ENCODE measurements at places on chromosomes 3 and 15.
A peak's percentile ranks its signal among the peaks of the same experiment; 100 is the strongest.

GRCh38 chr3:143883151-143883550 lies 34.9 kb upstream of the SLC9A9 start:
- H3K4me3 ChIP-seq: no peak overlapping the region
- peaks cover 4% of the 10 kb centered on the region for H3K27me3 ChIP-seq
- H3K27ac ChIP-seq: no peak overlapping the region
- no peaks in the 10 kb centered on the region for H3K4me1 ChIP-seq
- H3K36me3 ChIP-seq: no peaks in the 10 kb centered on the region

- H3K4me1 ChIP-seq: no peaks in the 10 kb centered on the region
- H3K36me3 ChIP-seq: no peaks in the 10 kb centered on the region
- H3K4me3 ChIP-seq: no peak overlapping the region
- DNase-seq: no peak
These were observed 67.3 kb upstream of the ADPGK start for GRCh38 chr15:72850833-72851232.

DNA sequence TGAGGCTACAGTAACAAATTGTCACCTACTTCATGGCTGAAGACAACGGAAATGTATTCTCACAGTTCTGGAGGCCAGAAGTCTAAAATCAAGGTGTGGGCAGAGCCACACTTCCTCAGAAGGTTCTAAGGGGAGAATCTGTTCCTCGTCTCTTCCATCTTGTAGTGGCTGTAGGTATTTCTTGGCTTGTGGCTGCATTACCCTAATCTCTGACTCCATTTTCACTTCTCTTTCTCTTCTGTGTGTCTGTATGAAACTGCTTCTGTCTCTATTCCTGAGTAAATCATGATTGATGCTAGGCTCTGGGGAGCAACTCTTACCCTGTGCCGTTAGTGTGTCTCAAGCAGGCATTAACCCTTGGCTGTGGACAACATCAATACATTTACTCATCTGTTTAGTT lies 164.7 kb downstream of the SQOR start:
- no peaks in the 10 kb centered on the region for H3K36me3 ChIP-seq
- H3K27ac ChIP-seq: no peak overlapping the region
- no peaks in the 10 kb centered on the region for H3K4me1 ChIP-seq
- DNase-seq: no peak
- no peak overlapping the region for H3K4me3 ChIP-seq
- H3K27me3 ChIP-seq: peaks cover 4% of the 10 kb centered on the region

GRCh38 chr3:89740881-89741177 lies 633.4 kb downstream of the EPHA3 start:
- no peak for DNase-seq
- peak overlapping the region; percentile 52 for H3K27ac ChIP-seq
- H3K27me3 ChIP-seq: no peaks in the 10 kb centered on the region
- no peak overlapping the region for H3K4me3 ChIP-seq
- no peaks in the 10 kb centered on the region for H3K36me3 ChIP-seq

GRCh38 chr3:57221883-57222282 lies 5.6 kb upstream of the APPL1 start:
- H3K4me1 ChIP-seq: peaks cover 5% of the 10 kb centered on the region
- H3K27me3 ChIP-seq: no peaks in the 10 kb centered on the region
- H3K36me3 ChIP-seq: no peaks in the 10 kb centered on the region
- no peak overlapping the region for H3K27ac ChIP-seq

- peaks cover 3% of the 10 kb centered on the region for H3K4me1 ChIP-seq
- peaks cover 18% of the 10 kb centered on the region for H3K27me3 ChIP-seq
- H3K4me3 ChIP-seq: no peak overlapping the region
- no peaks in the 10 kb centered on the region for H3K36me3 ChIP-seq
- DNase-seq: no peak
These were observed 160.7 kb upstream of the MCTP2 start for GRCh38 chr15:94070356-94071295.

- no peaks in the 10 kb centered on the region for H3K4me1 ChIP-seq
- DNase-seq: no peak
- no peaks in the 10 kb centered on the region for H3K27me3 ChIP-seq
- peaks cover 92% of the 10 kb centered on the region for H3K36me3 ChIP-seq
- no peak overlapping the region for H3K4me3 ChIP-seq
- no peak overlapping the region for H3K27ac ChIP-seq
These were observed 67.1 kb upstream of the USP50 start for GRCh38 chr15:50613600-50613999.

DNA sequence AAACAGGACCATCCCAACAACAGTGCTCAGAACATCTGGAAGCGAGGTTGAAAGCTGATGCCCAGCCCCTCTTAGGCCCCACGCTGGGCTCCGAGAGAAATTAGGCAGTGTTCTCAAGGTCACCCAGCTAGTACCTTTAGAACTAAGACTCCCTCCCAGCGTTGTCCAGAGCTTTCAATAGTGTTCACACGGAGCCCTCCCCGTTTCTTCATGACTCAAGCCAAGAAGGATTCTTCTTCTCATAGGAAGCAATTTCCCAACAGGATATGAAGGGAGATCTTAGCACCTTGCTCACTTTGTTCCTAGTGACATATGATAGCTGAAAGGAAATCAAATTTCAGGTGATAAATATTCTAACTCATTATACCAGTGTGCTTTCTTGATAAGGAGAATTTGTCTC lies 244.2 kb upstream of the ST8SIA2 start:
- no peaks in the 10 kb centered on the region for H3K4me1 ChIP-seq
- H3K27ac ChIP-seq: no peak overlapping the region
- DNase-seq: no peak
- H3K4me3 ChIP-seq: no peak overlapping the region
- H3K36me3 ChIP-seq: peaks cover 65% of the 10 kb centered on the region
- H3K27me3 ChIP-seq: no peaks in the 10 kb centered on the region

GRCh38 chr3:197234947-197235914 lies 63.2 kb downstream of the DLG1 start:
- H3K27ac ChIP-seq: no peak overlapping the region
- H3K27me3 ChIP-seq: no peaks in the 10 kb centered on the region
- H3K4me1 ChIP-seq: no peaks in the 10 kb centered on the region
- H3K36me3 ChIP-seq: peaks cover 8% of the 10 kb centered on the region

- H3K4me3 ChIP-seq: peak overlapping the region; percentile 92
- peak overlapping the region; percentile 93 for H3K27ac ChIP-seq
- H3K27me3 ChIP-seq: no peaks in the 10 kb centered on the region
These were observed 1.3 kb downstream of the SECISBP2L start for GRCh38 chr15:49044766-49045606.

DNA sequence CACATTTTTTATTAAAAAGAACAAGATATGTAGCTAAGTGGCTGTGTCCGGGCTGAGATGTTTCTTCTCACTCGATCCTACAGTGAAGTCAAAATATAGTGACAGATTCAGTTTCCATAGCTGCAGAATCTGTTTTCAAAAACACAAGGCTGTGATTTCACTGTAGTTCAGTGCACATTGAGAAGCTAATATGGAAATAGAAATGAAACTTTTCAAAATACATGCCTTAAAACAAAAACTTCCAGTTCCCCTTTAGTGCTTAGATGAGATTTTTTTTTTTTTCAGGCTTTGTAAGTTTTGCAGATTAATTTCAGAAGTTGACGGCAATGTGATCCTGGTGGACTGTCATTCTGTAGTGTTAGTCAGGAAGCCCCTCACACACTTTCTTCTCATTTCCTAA lies 23.8 kb upstream of the TRAK1 start:
- DNase-seq: no peak
- H3K4me3 ChIP-seq: peak overlapping the region; percentile 36
- H3K27me3 ChIP-seq: no peaks in the 10 kb centered on the region
- peak overlapping the region; percentile 94 for H3K27ac ChIP-seq

GRCh38 chr15:60708684-60709083 lies 229.7 kb upstream of the ICE2 start:
- DNase-seq: no peak
- H3K4me1 ChIP-seq: peaks cover 13% of the 10 kb centered on the region
- no peak overlapping the region for H3K27ac ChIP-seq
- no peaks in the 10 kb centered on the region for H3K27me3 ChIP-seq

DNA sequence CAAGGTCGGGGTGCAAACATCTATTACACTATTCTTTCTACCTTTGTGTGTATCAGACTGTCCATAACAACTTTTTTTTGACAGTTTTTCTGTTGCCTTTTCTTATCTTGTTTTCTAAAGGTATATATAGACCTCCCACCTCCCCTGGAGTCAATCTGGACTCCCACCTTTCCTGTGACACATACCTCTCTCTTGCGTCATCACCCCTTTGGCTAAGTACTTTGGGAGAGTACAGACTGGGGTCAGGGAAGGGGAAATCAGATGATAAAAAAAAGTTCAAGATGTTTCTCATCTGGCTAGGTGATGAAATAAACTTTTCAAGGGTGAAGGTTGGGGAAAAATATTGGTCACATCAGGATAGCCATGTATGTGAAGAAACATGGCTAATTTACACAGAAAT lies 17.2 kb downstream of the TSPAN3 start:
- peaks cover 37% of the 10 kb centered on the region for H3K36me3 ChIP-seq
- H3K4me1 ChIP-seq: no peaks in the 10 kb centered on the region
- no peak overlapping the region for H3K4me3 ChIP-seq
- DNase-seq: no peak

DNA sequence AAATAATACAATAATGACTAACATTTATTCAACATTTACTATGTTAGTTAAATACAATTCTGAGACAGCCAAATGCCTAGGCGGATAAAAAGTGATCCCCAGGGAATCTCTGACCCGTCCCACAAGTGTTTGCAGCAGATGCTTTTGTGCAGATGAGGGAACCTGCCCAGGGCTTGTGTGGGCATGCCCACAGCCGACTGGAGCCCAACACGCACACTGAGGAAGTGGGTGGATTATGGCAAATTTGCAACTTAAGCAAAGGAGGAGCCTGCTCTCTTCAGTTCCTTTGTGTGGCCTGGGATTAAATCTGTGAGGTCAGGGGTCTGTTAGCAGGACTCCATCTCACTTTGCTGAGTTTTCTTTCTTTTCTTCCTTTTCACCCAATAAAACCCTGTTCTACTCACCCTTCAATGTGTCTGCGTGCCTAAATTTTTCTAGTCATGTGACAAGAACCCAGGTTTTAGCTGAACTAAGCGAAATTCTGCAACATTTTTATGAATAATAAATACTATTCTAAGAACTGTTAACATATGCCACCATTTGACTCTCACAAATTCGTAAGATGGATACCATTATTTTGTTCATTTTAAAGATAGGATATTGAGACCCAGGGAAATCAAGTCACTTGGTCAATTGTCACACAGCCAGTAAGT lies 13.9 kb upstream of the RTP1 start:
- H3K36me3 ChIP-seq: no peaks in the 10 kb centered on the region
- no peak overlapping the region for H3K4me3 ChIP-seq
- H3K27ac ChIP-seq: peak overlapping the region; percentile 62
- no peaks in the 10 kb centered on the region for H3K27me3 ChIP-seq
- no peak for DNase-seq
- H3K4me1 ChIP-seq: peaks cover 42% of the 10 kb centered on the region

- no peaks in the 10 kb centered on the region for H3K36me3 ChIP-seq
- peak; percentile 53 for DNase-seq
- H3K27ac ChIP-seq: peak overlapping the region; percentile 61
- no peak overlapping the region for H3K4me3 ChIP-seq
- peaks cover 83% of the 10 kb centered on the region for H3K4me1 ChIP-seq
These were observed 26.2 kb downstream of the TRAK1 start for GRCh38 chr3:42117175-42118008.

DNA sequence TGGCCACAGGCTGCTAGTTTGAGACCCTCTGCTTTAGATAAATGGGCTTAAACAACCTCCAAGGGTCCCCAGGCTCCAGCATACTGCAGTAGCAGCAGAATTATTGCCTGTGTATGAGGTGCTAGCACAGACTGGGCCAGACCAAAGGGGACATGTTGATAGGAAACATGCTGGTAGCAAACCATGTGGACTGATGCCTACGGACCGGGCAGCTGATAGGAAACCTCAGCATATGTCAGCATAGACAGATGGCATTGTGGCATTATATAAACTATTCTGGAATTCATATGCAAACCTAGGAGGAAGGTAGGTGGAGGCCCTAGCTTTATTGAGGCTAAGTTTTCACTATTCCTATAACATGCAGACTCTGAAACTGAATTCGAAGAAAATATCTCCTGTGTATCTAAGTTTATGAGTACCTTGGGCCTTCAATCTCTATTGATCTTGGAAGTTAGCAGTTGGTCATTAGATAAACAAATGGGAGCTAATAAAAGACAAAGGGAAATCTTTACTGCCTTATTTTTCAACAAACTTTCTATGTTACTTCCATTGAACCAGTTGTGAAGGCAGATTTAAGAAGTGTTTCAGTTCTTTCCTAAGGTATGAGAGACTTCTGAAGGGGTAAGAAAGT lies 1.7 kb upstream of the HGD start:
- no peak for DNase-seq
- no peak overlapping the region for H3K27ac ChIP-seq
- no peaks in the 10 kb centered on the region for H3K27me3 ChIP-seq
- H3K4me1 ChIP-seq: peaks cover 5% of the 10 kb centered on the region
- no peaks in the 10 kb centered on the region for H3K36me3 ChIP-seq

- H3K4me1 ChIP-seq: peaks cover 58% of the 10 kb centered on the region
- no peaks in the 10 kb centered on the region for H3K27me3 ChIP-seq
- DNase-seq: no peak
- peak overlapping the region; percentile 92 for H3K4me3 ChIP-seq
- H3K27ac ChIP-seq: peak overlapping the region; percentile 100
These were observed 684 bp downstream of the SLTM start for GRCh38 chr15:58932710-58933280.

DNA sequence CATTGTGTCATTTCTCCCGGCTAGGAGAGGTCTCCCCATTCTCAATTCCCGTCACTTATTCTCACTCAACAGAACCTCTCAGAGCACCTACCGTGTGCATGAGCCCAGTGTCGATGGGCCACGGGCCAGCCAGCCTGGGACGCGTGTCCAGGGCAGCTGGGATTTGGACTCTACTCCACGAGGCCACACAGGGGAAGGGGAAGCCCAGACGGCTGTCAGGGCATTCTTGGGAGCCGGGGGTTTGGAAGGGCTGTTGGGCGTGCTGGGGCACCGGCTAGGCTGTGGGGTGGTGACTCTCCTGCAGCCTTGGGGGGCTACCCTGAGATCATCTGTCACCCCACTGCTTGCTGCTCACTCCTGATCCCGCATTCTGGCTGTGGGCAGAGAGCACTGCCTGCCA lies 41.7 kb upstream of the PCSK6 start:
- no peak for DNase-seq
- H3K27me3 ChIP-seq: peaks cover 7% of the 10 kb centered on the region
- H3K4me1 ChIP-seq: peaks cover 28% of the 10 kb centered on the region
- H3K27ac ChIP-seq: no peak overlapping the region
- no peaks in the 10 kb centered on the region for H3K36me3 ChIP-seq
- H3K4me3 ChIP-seq: no peak overlapping the region

DNA sequence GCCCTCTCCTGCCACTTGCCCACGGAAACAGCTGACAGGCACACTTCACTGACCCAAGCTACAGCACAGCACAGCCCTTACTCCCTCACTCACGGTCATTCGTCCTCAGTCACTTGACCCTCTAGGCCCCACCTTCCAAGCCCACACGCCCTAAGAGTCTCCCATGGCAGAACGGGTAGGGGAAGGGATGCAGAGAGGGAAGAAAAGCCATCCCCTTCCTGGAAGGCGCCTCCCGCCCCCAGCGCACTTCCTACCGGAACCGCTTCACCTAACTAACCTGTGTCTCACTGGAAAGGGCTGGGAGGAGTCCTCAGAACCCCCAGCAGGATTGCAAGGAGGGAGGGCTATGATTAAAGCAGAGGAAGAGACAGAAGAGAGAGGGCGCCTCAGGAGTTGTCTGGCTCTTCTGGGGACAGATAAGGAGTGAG lies 22.9 kb downstream of the EPHB3 start:
- H3K36me3 ChIP-seq: no peaks in the 10 kb centered on the region
- H3K27me3 ChIP-seq: peaks cover 9% of the 10 kb centered on the region
- H3K4me3 ChIP-seq: peak overlapping the region; percentile 68
- H3K4me1 ChIP-seq: peaks cover 31% of the 10 kb centered on the region

Measured in left ventricle myocardium inferior (tissue), 1 donor.